ENCODE measurements at places on chromosomes 4 and X. TPM values are rescaled to one million over a fixed set of nuclear protein-coding genes. Genes with fewer than 3 reads are reported as not detected.
A peak's percentile ranks its signal among the peaks of the same experiment; 100 is the strongest.

Gene PLP1
- not detected for total RNA-seq

Gene RNF150
- not detected for total RNA-seq

Gene TIGD4
- total RNA-seq = 0.12 TPM

Gene HS3ST1
- 0.06 TPM for total RNA-seq

Gene ZNF674
- 6.0 TPM for total RNA-seq

Gene CC2D2A
- 0.22 TPM for total RNA-seq

Gene ARL9
- total RNA-seq = not detected

GRCh38 chrX:50874876-50875275, 35.7 kb upstream of the BMP15 start:
- H3K4me1 ChIP-seq = no peaks in the 10 kb centered on the region
- no peak overlapping the region for H3K27ac ChIP-seq
- no peaks in the 10 kb centered on the region for H3K36me3 ChIP-seq
- DNase-seq = no peak
- H3K4me3 ChIP-seq = no peak overlapping the region
- H3K27me3 ChIP-seq = no peaks in the 10 kb centered on the region

DNA sequence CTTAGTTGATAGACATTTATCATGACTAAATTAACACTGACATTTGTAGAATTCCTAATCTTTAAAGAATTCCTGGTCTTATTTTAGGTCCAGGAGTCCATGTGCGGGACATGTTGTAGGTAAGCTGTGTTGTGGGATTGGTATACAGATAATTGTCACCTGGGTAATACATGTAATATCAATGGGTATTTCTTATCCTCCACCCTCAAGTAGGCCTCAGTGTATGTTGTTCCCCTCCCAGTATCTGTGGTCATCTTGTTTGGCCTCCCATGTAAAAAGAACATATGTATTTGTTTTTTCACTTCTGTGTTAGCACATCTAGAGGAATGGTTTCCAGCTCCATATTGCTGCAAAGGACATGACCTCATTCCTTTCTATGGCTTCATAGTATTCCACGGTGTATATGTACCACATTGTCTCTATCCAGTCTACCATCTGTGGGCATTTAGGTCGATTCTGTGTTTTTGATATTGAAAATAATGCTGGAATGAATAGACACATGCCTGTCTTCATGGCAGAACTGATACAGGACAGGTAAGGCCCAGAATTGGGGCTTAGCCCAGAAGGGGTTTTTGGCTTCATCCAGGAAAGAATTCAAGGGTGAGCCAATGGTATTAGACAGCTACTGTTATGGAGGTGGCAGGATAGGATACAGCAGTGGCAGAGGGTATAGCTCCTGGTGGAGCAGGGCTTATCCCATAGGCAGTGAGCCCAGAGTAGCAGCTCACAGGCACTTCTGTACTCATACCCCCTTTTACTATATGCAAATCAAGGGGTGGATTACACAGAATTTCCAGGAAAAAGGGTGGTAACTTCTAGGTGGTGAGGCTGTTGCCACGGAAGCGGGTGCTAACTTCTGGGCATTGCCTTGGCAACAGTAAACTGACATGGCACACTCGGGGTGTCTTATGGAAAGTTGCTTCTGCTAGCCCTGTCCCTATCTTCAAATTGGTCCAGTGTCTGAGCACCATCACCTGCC, 66.1 kb upstream of the WDR1 start:
- H3K27ac ChIP-seq = no peak overlapping the region
- no peak overlapping the region for H3K4me3 ChIP-seq
- no peak for DNase-seq

DNA sequence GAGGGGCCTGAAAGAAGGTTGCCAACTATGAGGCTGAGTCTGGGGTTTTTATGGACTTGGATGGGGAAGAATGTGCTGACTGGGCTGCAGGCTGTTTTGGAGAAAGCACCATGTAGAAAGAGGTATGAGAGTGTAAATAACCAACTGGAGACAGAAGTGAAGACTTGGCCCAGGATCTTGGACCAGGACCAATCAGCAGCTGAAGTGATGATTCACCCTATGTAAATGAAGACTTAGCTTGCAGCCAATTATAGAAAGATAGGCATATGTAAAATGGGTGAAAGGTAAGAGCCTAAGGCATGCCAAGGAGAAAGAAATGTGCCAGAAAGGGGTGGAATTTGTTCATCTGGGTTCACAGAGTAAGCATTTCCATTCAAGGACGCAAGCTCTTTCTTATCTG, 856.7 kb upstream of the PRKX start:
- no peaks in the 10 kb centered on the region for H3K4me1 ChIP-seq
- H3K27me3 ChIP-seq = no peaks in the 10 kb centered on the region
- H3K4me3 ChIP-seq = no peak overlapping the region
- H3K36me3 ChIP-seq = no peaks in the 10 kb centered on the region

DNA sequence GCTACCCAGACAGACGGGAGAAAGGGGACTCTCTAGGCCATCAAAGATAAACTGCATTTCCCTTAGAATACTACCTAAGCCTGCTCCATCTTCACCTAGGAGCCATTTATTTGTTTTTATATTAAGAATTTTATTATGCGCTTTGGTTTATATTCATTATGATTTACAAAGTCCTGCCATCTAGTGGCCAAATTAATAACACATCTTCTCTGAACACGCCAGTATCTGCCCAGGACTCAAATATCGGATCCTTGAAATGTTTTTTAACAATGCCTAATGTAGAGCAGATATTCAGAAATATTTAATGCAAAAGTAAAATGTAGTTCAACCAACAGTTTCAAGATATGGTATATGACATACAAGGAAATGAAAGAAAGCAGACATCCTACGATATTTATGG, 20.8 kb upstream of the PRPS2 start:
- H3K27me3 ChIP-seq = no peaks in the 10 kb centered on the region
- no peak overlapping the region for H3K27ac ChIP-seq
- no peak overlapping the region for H3K4me3 ChIP-seq
- DNase-seq = peak; percentile 23
- H3K36me3 ChIP-seq = no peaks in the 10 kb centered on the region

DNA sequence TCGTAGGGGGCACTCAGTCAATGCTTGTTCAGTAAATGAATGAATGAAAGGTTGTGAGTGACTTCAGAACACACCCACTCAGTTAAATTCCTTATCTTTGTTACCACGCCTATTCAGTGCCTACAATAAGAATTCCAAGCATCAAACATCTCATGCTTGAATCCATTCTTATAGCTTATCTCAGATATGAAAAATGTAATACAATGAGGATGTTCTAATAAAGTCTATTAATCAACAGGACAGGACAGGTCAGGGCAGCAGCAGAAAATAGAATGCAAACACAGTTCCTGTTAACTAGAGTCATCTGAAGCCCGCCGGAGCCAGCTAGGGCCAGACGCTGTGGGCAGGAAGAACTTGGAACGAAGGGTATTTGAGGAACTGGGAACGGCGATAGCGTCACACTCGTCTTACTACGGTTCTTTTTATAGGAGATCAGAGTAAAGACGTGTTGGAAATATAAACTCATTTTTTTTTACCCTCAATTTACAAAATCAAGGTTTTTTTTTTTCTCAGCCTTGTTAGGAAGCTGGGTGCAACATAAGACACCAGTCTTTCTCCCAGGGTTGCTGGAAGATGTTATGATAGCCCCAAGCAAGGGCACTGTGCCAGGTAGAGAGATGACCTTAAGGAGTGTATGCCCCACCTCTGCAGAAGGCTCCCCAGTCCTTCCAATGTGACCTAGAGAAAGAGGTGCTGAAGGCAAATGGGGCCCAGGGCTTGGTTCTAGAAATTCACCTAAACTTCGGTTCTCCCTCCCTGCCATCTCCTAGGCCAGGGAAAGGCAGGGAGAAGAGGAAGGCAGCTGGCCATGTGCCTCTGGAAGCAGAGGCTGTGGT, 48.3 kb downstream of the SEL1L3 start:
- H3K27ac ChIP-seq = no peak overlapping the region
- H3K4me1 ChIP-seq = no peaks in the 10 kb centered on the region
- H3K36me3 ChIP-seq = peaks cover 48% of the 10 kb centered on the region
- no peak overlapping the region for H3K4me3 ChIP-seq

GRCh38 chrX:87338510-87338909, 179.1 kb upstream of the KLHL4 start:
- H3K27ac ChIP-seq = no peak overlapping the region
- no peaks in the 10 kb centered on the region for H3K4me1 ChIP-seq
- no peaks in the 10 kb centered on the region for H3K27me3 ChIP-seq
- no peak for DNase-seq

DNA sequence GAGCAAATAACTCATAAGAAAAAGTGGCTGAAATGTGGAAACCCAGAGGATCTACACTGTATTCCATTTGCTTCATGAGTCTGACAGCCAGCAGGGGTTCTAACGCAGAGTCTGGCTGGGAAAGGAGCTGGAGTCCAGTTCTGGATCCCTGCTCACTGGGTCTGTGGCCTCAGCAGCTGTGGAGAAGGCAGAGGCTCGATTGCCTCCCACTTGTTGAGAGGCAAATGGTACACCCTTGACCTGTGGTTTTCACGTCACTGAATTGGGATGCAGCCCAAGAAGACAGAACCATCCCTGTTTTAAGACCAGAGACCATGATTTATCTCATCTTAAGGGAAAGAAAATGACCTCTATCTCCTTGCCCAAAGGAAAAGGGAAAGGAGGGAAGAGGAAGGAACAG, 147.0 kb upstream of the NOCT start:
- no peak for DNase-seq
- H3K4me1 ChIP-seq = no peaks in the 10 kb centered on the region
- H3K4me3 ChIP-seq = no peak overlapping the region
- H3K27ac ChIP-seq = no peak overlapping the region
- H3K27me3 ChIP-seq = no peaks in the 10 kb centered on the region

GRCh38 chr4:56465599-56466295, 1.7 kb upstream of the SRP72 start:
- H3K4me3 ChIP-seq = no peak overlapping the region
- peaks cover 50% of the 10 kb centered on the region for H3K4me1 ChIP-seq
- DNase-seq = no peak

- H3K4me3 ChIP-seq = no peak overlapping the region
- no peaks in the 10 kb centered on the region for H3K27me3 ChIP-seq
- no peak for DNase-seq
- no peaks in the 10 kb centered on the region for H3K36me3 ChIP-seq
- H3K27ac ChIP-seq = no peak overlapping the region
- no peaks in the 10 kb centered on the region for H3K4me1 ChIP-seq
Measured at GRCh38 chr4:133062851-133063250, 86.2 kb upstream of the PCDH10 start.

- DNase-seq = no peak
- no peaks in the 10 kb centered on the region for H3K4me1 ChIP-seq
- no peaks in the 10 kb centered on the region for H3K36me3 ChIP-seq
- no peak overlapping the region for H3K27ac ChIP-seq
- H3K4me3 ChIP-seq = no peak overlapping the region
- H3K27me3 ChIP-seq = no peaks in the 10 kb centered on the region
Measured at GRCh38 chrX:40748977-40749376, 13.6 kb upstream of the MED14 start.

- no peaks in the 10 kb centered on the region for H3K36me3 ChIP-seq
- no peaks in the 10 kb centered on the region for H3K27me3 ChIP-seq
- no peaks in the 10 kb centered on the region for H3K4me1 ChIP-seq
- DNase-seq = no peak
Measured at GRCh38 chr4:3250956-3251690, 2.2 kb downstream of the MSANTD1 start.

GRCh38 chr4:87465739-87466366, 43.5 kb downstream of the NUDT9 start:
- no peak overlapping the region for H3K4me3 ChIP-seq
- peak; percentile 43 for DNase-seq
- H3K27ac ChIP-seq = no peak overlapping the region
- H3K27me3 ChIP-seq = no peaks in the 10 kb centered on the region
- H3K36me3 ChIP-seq = no peaks in the 10 kb centered on the region
- H3K4me1 ChIP-seq = no peaks in the 10 kb centered on the region

GRCh38 chr4:51923343-51923742, 80.4 kb downstream of the DCUN1D4 start:
- H3K27ac ChIP-seq = no peak overlapping the region
- H3K4me1 ChIP-seq = no peaks in the 10 kb centered on the region
- no peaks in the 10 kb centered on the region for H3K27me3 ChIP-seq
- no peaks in the 10 kb centered on the region for H3K36me3 ChIP-seq

DNA sequence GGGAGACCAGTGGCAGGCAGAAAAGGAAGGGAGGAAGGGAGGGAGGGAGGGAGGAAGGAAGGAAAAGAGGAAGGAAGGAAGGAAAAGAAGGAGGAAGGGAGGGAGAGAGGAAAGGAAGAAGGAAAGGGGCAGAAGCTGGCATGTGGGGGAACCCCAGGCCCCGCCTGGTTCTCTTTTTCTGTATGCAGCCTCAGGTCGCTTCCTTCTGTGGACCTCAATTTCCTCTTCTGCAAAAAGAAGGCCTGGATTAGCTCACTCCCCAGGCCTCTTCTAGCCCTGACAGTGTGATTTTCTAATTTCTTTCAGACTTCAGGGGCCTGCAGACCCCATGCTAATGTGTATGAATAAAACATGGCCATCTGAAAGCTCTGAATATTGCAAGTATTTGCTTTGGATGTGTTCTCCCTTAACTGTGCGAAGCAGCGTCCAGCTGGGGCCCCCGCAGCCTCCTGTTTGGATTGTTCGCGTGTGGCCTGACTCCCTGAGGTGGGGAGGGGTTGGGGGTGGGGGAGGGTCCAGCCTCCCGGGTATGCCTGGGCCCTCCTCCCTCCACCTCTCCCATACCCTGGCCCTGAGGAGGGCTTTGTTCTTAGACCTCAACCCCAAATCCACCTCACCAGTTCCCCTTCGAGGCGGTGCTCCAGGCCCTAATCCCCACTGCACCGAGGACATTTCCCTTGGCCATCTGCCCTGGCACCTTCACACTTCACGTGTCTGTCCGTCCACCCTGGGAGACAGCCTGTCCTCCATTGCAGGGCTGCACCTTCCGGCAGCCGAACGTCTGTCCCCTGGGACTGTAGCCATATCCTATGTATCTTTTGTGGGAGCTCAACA, 199.9 kb upstream of the ATP6AP2 start:
- no peak overlapping the region for H3K4me3 ChIP-seq
- no peak for DNase-seq
- H3K4me1 ChIP-seq = no peaks in the 10 kb centered on the region

DNA sequence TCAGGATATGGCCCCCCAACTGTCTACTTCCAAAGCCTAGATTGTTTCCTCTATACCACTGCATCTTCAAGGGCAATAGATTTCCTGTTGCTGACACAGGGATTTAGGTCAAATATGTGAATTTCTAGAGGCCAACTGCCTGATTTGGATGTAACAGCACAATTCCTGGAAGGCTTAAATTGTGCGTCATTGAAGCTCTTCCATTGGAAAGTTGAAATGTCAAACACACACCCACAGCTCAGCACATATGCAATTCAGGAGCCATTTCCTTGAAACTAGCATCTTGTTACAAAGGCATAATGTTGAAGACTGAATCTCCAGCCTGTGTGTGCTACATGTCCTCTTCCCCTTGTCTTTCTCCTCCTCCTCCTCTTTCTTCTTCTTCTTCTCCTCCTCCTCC, 158.6 kb downstream of the STK32B start:
- H3K4me3 ChIP-seq = no peak overlapping the region
- no peaks in the 10 kb centered on the region for H3K36me3 ChIP-seq
- H3K27ac ChIP-seq = no peak overlapping the region
- DNase-seq = no peak
- H3K27me3 ChIP-seq = no peaks in the 10 kb centered on the region
- H3K4me1 ChIP-seq = no peaks in the 10 kb centered on the region

Measured in CD4-positive, alpha-beta memory T cell (primary cell).